ENCODE measurements at places on chromosomes 16 and 17.

GRCh38 chr16:25605381-25605780, 86.4 kb upstream of the HS3ST4 start:
- no peak for DNase-seq

DNA sequence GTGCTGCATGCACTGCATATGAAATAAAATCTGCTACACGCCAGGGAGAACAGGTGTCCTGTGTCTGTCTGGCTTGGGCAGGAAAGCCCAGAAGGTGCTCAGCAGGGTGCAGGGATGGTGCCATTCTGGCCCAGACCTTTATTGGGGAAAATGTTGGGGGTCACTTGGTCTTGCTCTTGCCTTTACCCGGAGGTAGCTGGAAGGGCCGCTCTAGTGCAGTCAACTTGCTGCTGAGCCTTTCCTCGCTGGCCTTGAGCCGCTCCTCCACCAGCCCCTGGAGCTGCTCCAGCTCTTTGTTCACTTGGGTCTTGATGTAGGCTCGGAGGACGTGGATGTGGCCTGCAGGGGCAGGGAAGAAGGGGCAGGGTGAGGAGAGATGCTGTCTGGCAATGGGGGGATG, 4.5 kb downstream of the CFAP119 start:
- DNase-seq: no peak

DNA sequence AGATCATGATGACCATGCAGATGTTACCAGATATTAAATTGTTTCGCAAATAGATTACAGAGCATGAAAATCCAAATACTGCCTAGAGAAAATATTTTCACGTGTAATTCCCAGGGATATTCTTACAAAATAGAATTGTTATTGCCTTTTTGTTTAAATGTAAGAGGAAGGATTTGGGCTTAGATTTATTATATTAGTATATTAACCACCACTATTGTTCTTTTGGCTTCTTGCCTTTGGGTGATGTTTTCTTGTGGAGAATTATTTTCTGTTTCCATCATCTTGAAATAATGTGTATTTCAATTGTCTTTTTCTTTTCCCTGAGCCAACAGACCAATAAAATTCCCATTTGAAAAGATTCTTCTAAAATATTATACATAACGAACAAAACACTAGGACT, 109.7 kb upstream of the NUDT7 start:
- DNase-seq: no peak

- DNase-seq: no peak
These were observed 54.8 kb upstream of the MAP3K14 start for GRCh38 chr17:45371414-45372324.

DNA sequence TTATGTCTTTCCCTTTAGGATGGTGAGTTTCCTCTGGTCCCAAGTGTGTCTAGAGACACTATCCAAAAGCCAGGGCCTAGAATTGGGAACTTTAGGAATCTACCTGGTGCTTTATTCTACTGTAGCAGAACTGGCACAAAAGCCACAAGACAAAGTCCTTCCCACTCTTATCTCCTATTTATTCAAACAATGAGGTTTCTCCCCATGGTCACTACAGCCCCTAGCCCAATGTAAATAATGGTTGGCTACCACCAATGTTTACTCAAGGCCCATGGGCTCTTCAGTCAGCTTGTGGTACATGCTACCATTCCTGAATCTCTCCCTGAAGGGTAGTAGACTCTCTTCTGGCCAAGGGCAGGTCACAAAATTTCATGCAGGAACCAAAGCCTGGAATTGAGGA, 789.4 kb upstream of the KIF2B start:
- DNase-seq: no peak

GRCh38 chr16:55002419-55002818, 71.8 kb downstream of the IRX5 start:
- no peak for DNase-seq

GRCh38 chr16:31386157-31386984, 6.8 kb upstream of the ITGAD start:
- no peak for DNase-seq

- no peak for DNase-seq
These were observed 12.7 kb downstream of the MSI2 start for GRCh38 chr17:57269052-57269451.

GRCh38 chr17:37162800-37163199, 213.0 kb upstream of the C17orf78 start:
- no peak for DNase-seq

GRCh38 chr16:10123141-10123540, 59.1 kb downstream of the GRIN2A start:
- no peak for DNase-seq

GRCh38 chr17:80363120-80363515, 51.8 kb upstream of the ENDOV start:
- no peak for DNase-seq

DNA sequence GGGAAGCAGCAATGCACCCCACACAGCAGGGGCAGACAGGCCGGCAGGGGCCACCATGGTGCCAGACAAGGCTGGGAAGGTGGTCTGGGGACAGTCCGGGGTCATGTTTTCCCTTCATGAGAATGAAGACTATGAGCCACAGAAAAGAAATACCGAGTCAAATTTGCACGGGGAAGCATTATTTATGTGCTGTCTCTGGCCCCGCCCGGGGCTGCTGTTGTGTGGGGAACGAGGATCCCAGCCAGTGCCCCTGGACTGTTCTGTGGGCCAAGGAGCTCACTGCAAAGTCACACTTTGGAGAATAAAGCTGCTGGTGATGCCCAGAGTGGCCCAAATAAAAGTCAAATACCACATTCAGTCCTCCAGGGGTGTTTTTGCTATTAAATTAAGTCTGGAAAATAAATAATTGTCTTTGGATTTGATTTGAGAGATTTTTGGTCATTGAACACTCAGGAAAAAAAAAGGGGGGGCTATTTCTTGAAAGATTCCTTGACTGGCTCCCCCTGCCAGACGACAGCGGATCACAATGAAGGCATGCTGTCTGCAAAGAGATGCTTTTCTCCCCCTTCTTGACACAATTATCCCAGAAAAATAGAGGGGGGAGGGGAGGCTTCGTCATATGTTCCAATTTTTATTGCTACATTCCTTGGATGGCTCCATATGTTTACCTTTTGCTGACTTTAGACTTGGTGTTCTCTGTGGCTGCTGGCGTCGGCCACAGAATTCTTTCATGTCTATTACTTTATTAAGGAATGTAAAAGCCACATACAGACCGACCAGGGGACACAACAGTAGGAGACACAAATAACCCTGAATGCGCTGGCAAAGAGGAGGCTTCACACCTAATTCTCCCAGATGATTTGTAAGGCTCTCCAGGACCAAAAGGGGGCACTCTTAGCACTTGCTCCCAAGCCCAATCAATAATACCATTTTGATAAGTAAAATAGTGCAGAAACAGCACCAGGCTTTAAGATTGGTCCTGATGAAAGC, 27.1 kb upstream of the ANKFN1 start:
- no peak for DNase-seq

GRCh38 chr17:81579821-81580321, 27.7 kb upstream of the FAAP100 start:
- DNase-seq: no peak

- DNase-seq: no peak
These were observed 7.6 kb downstream of the MRM1 start for GRCh38 chr17:36608794-36609497.

GRCh38 chr16:14302031-14302398, 230.9 kb downstream of the MRTFB start:
- no peak for DNase-seq

- no peak for DNase-seq
These were observed 543 bp downstream of the ARHGAP23 start for GRCh38 chr17:38428643-38429371.

DNA sequence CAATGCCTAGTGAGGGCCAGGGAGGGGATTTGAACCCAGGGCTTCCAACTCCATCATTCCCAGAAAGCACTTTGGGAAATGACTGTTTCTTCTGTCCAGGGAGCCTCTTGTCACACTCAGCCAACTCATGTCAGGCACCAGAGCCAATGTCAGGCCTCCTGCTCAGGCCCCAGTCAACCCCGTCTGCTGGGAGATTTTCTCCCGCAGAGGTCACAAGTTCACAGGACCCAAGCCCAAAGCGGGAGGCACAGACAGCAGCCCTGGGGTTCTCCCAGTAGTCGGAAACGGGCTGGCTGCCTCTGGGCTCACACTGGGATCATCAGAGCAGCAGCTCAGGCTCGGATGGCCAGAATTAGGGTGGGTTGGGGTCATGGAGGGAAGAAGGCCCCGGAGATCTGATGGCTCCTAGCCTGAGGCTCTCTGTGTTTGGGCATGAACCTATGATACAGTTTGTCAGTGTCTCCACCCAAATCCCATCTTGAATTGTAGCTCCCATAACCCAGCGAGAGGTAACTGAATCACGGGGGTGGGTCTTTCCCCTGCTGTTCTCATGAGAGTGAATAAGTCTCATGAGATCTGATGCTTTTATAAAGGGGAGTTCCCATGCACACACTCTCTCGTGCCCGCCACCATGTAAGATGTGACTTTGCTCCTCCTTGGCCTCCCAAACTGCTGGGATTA, 255.5 kb downstream of the PARN start:
- no peak for DNase-seq

GRCh38 chr16:25747160-25747758, 55.5 kb downstream of the HS3ST4 start:
- DNase-seq: no peak

- no peak for DNase-seq
These were observed 52.9 kb upstream of the ETV4 start for GRCh38 chr17:43599046-43599395.

- no peak for DNase-seq
These were observed 1.4 kb downstream of the DNASE1L2 start for GRCh38 chr16:2237493-2238149.

DNA sequence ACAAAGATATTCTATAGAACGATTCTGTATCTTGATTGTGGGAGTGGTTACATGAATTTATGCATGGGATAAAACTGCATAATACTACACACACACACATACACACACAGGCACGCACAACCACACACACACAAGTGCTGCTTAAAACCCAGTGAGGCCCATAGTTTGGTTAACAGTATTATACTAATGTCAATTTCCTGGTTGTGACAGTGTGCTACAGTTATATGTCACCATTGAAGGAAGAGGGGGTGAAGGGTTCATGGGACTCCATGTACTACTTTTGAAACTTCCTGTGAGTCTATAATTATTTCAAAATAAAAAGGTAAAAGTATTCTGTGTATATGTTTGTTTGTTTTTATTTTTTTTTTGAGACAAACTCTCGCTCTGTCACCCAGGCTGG, 8.1 kb downstream of the ZC3H7A start:
- no peak for DNase-seq

GRCh38 chr17:9670596-9670995, 25.3 kb downstream of the USP43 start:
- no peak for DNase-seq

- DNase-seq: no peak
These were observed 20.5 kb downstream of the KRT9 start for GRCh38 chr17:41551365-41551764.

- no peak for DNase-seq
These were observed 241.5 kb downstream of the MAF start for GRCh38 chr16:79359082-79359481.

DNA sequence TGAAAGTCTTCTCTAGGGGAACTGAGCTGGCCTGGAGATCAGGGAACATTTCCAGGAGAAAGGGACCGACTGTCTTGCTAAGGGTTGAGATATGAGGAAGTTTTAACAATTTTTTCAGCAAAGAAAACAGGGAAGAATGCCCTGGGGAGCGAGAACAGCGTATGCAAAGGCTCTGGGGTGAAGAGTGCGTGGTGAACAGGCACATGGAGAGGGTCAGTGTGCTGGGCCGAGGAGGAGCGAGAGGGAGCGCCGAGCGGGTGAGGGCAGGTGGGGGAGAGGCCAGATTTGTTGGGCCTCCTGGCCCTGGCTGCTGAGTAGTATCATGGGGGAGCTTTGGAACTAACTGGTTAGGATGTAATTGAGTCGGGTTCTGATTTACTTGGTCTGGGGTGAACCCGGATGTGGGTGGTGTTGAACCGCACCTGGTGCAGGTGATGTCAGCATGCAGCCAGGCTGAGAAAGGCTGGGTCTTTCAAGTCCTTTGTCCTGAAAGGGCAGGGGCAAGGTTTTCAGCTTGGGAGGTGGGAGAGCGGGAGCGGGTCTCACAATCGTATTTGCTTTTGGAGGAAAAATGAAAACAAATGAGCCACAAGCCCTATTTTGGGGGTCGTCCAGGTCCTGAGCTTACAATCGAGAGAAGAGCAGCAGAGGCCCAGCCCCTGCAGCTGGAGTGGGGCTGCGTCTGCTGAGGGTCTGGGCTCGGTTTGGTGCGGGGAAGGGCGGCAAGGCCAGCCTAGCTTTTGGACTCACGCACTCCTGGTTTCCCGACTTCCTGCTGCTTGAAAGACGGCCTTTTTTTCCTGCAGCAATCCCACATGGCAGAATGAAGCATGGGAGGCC, 11.1 kb upstream of the WFDC1 start:
- DNase-seq: no peak

DNA sequence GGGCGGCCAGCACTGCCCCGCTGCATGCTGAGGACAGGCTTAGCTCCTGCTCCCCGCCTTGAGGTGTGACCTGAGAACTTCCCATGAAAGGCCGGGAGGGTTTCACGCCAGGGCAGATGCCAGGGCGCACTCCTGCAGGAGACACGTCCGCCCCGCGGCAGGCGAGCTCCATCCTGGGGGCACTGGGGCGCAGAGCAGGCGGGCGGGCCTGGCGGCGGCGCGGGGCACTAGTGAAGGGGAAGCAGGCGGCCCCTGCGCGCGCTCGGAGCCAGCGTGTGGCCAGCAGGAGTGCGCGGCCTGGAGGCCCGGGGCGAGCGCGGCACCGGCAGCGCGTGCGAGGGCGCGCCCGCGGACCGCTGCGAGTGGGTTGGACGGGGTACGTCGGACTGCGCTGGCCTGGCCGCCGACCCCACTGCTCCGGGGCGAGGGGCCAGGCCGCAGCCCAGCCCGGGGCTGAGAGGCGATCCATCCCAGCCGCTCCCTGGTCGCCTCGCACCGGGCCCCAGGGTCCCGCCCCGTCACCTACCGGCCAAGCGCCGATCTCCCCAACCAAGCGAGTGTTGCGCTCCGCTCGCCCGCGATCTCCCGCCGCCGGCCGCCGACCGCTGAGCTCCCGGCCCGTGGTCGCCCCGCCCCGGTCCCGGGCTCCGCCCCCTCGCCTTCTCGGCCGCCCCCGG, at the start of gene MAP3K14:
Gene MAP3K14 (minus strand): TSS at position 587 of the 677 bp plus-strand sequence. CDS start 26,275 bp downstream, outside the sequence.
- peak; percentile 42 for DNase-seq

DNA sequence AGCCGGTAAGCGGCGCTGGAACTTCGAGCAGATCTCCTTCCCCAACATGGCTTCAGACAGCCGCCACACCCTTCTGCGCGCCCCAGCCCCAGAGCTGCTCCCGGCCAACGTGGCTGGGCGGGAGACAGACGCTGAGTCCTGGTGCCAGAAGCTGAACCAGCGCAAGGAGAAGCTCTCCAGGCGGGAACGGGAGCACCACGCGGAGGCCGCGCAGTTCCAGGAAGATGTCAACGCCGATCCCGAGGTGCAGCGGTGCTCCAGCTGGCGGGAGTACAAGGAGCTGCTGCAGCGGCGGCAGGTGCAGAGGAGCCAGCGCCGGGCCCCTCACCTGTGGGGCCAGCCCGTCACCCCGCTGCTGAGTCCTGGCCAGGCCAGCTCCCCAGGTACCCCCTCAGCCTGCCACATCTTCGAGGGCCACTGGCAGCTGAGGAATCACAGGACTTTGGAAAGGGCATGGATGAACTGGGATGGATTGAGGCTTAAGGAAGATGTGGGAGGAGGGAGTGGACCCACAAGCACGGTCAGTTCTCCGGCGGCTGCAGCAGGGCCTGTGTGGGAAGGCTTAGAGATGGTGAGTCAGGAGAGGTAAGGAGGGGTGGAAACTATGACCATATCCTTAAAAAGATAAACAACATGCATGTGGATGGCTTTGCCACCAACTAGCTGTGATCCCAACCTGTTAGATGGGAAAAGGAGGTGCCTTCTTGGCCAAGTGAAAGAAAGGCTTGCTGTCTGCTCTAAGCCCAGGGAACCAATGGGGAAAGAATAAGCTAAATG, 3.4 kb upstream of the LLGL2 start:
- no peak for DNase-seq

All from activated T-cell treated with anti-CD3 and anti-CD28 coated beads for 4 hours (primary cell).